ENCODE measurements at places on chromosomes 7 and 10.
A peak's percentile ranks its signal among the peaks of the same experiment; 100 is the strongest.

- DNase-seq, result no peak
Measured at GRCh38 chr10:5906651-5907050, 16.6 kb downstream of the FBH1 start.

DNA sequence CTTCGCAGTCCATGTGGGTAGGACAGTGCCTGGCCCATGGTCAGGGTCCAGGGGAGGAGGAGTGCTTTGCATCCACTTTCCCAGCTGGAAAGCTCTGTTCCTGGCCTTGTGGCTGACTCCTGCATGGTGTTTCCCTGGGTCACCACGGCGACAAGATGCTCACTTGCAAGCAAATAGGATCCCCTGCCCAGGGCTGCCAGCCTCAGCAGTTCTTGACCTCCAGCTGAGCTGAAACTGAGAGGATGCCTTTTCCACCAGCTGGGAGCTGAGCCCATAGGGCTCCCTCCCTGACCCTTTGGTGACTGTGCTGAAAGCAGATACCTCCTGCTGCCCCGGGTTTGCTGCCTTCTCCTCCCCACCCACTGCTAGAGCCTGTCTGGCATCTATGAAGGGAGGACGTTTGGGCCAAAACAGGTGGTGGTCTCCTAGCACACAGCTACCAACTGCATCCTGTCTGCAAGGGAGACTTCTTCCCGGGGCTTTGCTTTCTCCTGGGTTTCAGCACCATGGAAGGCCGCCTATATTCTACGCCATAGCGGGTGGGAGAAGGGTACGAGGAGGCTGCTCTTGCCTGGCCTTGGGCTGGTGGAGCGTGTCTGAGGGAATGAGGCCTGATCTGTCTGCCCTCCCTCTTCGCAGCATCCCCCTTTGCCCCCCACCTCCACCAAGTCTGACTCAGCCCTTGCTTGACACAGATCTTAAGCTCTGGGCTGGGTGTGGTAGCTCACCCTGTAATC is 34.4 kb downstream of the UBTD1 start:
- peak; percentile 49 for DNase-seq

GRCh38 chr7:36159618-36160017 is 6.6 kb downstream of the EEPD1 start:
- DNase-seq, result no peak

DNA sequence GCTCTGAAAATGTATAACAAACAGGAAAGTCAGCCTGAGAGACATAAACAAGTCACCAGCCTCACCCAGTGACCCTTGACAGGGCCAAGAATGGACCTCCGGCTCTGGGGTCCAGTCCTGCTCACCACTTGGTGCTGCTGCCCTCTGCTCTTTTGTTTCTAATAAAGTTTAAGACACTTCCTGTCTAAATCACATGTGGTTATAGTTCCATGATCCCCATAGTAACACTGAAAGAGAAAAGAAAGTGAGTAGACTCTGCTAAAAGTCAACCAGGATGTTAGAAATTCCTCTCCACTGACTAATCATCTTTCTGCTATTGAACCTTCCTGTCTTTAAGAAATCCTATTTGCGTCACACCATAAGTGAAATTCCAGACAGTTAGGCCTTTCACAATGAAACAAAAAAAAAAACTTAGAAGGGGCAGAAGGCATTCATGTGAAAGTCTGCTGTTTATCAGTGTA is 179.2 kb upstream of the BET1 start:
- DNase-seq, result no peak

All from WERI-Rb-1 (cell line).